ENCODE measurements at places on chromosomes 5 and 9. TPM values are rescaled to one million over a fixed set of nuclear protein-coding genes. Genes with fewer than 3 reads are reported as not detected.

- DNase-seq: no peak
Measured at GRCh38 chr5:56974241-56974640, 22.3 kb upstream of the MIER3 start.

DNA sequence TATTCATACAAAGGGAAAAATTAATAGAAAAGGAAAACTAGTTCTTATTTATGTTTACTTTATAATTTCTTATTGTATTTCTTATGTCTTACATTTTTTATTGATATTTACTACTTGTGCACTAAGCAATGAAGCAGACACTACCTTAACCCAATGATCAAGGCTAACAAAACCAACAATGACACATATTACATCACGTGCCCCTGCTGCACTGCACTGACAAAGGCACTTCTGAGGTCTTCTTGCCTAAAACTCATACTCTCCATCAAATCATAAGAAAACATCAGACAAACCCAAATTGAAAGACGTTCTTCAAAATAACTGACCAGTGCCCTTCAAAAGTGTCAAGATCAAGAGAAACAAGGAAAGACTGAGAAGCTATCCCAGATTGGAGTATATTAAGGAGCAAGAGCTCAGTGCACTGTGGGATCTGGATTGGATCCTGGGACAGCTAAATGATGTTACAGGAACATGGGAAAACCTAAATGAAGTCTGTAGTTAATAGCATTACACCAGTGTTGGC is 230.9 kb downstream of the AUH start:
- DNase-seq: no peak

DNA sequence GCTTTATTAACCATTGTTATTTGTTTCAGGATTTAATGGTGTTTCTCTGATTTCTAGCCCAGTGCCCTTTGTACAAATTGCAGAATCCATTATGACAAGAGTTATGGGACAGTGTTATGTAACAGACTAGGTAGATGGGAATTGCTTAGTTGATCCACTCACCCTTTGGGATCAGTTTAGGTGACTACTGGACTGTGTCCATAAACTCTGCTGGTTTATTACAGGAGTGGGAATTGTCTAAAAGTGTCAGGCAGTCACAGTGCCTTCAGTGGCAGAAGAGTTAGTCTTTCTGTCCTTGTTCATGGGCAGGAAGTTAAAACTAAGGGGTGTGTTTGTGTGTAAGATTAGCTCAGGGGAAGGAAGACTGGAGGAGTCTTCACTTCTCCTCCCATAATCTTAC is 29.3 kb downstream of the RCL1 start:
- DNase-seq: no peak

DNA sequence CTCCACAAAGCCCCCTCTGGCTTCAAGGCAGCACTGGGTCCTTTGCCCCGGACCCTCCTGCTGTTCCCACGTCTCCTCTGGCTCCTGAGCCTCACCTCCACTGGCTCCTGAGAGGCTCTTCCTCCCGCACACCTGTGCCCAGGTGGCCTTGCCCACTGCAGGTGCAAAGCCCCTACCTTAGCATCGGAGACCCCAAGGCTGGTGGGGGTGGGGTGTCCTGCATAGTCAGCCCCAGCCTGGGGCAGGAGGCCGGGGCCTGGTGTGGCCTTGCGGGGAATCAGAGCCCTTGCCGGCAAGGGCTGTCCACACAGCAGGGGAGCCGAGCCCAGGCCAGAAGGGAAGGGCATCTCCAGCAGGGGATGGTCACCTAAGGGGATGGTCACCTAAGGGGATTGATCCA is 41.3 kb upstream of the CEP72 start:
- no peak for DNase-seq

DNA sequence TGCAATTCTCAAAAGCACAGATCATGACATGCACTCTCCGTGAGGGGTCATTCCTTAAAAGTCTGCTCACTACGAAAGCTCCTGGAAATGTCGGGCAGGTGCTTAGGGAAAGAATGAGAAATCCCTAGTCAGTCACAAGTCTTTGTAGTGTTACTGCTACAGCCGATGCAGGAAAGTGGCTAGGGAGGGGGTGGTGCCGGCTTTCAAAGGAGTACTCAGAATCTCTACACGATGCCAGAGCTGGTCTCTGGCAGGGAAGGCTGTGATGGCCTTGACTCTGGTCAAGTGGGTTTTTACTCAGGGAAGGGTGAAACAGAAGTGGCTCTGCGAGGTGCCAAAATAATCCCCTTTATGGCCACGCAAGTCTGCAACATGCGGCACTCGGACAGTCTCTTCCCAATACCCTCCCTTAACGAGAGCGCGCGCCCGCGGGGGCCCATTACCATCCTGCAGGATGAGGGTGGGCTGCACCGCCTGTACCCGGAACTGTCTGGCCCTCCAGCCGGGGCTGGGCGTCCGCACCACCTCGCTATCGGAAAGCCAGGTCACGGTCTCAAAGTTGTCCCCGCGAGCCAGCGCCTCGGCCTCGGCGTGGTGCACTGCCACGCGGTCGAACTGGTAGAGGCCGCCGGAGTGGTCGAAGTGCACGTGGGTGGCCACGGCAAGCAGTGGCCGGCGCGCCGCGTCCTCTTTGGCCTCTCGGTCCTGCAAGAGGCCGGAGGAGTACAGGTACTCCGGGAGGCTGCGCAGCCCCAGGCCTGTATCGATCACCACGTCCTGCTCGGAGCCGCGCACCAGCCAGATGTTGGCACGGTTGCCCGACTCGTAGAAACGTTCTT is 956 bp downstream of the MBLAC2 start:
- peak; percentile 10 for DNase-seq

- no peak for DNase-seq
Measured at GRCh38 chr5:120037451-120037850, 408.1 kb downstream of the FAM170A start.

The SH3TC2 gene
- 2.2 TPM for total RNA-seq

The CENPP gene
- total RNA-seq: 3.0 TPM

The ARHGEF39 gene
- total RNA-seq: 1.3 TPM

The PCDHB13 gene
- total RNA-seq: under 0.01 TPM
